A549 (cell line): ENCODE measurements at places on chromosomes 4 and X. TPM values are rescaled to one million over a fixed set of nuclear protein-coding genes. Genes with fewer than 3 reads are reported as not detected.

- no peak for DNase-seq
Observed at GRCh38 chrX:150873616-150874015, 24.9 kb downstream of the CD99L2 start.

DNA sequence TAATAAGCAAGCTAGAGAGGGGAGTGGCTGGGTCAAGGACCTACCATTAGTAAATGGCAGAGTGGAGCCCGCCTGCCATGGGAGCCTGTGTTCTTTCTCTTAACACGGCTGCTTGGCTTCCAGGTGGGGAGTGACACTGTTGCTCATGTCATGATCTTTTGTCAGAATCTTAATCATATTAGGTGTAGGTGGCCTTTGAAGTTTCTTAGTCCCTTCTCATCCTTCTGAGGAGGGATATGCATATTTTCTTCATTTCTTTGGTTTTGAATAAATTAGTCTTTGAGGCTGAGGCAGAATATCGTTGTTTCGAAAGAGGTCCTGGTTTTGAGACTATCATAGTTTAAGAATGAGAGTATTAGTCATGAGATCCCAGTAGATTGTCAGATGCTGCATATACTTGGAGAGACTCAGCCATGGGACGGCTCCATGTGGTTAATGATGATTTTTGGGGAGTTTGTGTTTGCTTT, 28.9 kb downstream of the SNX25 start:
- DNase-seq = no peak

GRCh38 chr4:2142630-2143427, 83.7 kb downstream of the NAT8L start:
- DNase-seq = no peak

DNA sequence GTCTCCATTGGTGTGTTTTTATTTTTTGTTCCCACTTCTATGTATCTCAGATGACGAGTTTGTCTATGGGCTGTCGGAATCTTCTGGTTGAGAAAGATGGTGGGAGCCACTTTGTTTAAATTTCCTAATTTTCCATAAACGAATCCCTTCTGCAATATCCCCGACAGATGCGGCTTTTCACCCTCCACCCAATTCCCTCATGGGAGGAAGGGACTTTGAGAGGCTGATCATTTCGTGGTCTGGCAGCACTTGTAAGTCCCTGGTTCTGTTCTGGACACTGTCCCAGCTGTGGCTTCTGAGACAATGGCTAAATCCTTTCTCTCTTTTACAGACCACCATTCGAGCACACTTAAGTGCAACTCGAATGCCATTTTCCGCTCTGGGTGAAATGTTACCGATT, 72.2 kb upstream of the PUDP start:
- DNase-seq = no peak

DNA sequence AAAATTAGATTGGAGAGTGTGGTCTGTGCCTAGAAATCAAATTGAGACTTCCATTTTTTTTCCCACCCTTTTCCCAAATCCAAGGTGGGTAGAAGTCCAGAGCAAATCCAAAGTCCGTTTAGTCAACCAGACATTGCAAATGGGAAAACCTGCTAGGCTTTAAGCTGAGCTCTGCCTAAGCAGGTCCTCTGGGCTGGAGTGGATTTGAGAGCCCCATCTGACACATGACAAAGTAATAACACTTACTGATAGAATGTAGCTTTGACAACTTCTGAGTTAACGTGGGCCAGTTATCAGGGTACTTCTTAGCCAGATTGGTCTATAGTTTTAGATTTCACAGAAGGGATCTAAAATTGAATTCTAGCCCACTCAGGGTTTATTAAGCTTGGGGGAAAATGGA, 242.3 kb downstream of the GALNTL6 start:
- DNase-seq = no peak

DNA sequence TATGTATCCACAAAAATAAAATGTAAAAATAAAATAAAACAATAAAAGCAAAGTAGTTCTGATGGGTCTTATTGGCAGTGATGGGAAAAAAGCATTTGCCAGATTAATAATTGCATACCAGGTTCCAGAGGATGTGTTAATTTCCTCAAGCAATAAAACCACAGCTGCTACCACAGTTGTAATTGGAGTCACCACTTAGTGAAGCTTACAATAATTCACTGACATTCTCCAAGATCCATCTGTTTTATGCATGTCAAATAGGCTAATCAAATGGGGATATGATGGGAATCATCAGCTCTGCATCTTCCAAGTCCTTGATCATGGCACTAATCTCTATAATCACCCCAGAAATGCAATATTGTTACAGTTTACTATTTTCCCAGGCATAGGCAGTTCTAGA, 123.5 kb upstream of the EMCN start:
- no peak for DNase-seq

- DNase-seq = no peak
Observed at GRCh38 chr4:153008578-153009199, 72.6 kb downstream of the FHDC1 start.

The UGT2B28 gene
- 0.08 TPM in 1 of 3 replicates, not detected in the others for polyA plus RNA-seq

- DNase-seq = no peak
Observed at GRCh38 chr4:173802662-173803022, 272.6 kb upstream of the HAND2 start.

DNA sequence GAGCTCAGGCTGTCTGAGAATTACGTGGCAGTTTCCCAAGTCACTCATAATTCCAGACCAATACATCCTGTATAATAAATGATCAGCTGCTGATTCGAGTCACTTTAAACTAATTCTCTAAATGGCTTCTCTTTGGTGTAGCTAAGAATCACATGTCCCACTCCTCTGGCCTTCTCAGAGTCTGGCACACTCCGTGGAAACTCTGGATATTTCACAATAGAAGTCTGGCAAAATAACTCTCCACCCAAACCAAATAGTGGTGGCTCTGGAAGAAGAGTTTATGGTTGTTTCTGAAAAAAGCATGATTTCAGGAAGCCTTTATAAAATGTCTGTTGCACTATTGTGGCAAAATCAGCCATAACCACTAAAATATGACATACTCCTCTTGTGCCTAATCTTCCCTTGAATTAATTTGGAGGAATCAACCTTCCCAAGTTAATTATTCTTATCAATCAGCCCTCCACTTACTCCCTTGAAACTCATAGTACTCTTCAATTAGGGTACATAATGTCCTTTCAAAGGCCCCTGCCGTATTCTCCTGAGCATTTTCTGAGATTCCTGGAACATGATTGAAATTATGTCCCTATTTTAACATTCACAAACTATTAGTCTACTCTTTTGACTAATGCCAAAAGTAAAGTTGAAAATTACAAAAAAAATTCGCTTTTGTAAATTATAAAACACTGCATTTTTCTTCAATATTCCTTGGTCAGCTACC, 991.6 kb downstream of the FAT4 start:
- no peak for DNase-seq

DNA sequence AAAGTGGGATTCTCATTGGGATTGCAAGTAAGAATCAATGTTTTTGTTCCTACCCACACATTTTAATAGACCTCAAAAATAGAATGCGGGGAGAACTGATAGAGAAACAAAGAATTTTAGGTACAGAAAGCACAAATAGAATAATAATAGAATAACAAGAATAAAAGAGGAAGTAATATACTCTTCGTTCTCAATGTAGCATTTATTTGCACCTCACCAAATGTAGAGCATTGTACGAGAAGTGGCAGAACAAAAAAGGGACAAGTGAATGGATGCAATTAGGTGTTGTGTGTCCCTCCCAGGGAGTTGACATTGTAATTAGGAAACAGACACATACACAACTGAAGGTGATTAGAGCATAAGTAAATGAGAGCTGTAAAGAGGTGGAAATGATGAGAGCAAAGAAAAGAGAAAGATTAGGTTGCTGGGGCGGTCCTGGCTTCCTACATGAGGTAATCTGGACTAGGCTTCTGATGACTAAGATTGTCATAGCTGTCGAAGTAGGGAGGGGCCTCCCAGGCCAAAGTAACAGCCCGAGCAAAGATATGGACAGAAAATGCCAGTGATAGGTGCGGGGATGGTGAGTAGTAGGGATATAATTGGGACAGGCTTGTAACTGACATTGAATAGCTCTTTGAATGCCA, 10.4 kb downstream of the RAB9A start:
- DNase-seq = no peak

DNA sequence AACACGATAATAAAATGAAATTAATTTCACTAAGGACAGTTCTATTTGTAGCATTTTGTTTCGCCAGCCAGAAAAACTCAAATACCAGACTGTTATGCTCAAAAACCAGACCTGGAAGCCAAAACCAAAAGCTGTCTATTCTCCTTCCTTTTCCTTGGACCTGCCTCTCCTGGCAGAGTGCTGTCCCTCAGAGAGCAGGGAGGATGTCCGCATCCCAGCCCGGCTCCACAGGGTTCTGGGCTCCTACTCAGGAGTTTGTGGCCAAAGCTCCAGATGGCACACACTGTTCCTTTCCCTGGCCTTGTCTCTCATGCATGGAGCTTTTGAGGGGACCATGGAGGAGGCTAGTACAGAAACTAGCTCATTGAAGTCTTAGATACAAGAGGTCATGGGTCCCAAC, 41.9 kb upstream of the C1QTNF7 start:
- no peak for DNase-seq

The SSX2B gene
- not detected in 3 replicates for polyA plus RNA-seq

DNA sequence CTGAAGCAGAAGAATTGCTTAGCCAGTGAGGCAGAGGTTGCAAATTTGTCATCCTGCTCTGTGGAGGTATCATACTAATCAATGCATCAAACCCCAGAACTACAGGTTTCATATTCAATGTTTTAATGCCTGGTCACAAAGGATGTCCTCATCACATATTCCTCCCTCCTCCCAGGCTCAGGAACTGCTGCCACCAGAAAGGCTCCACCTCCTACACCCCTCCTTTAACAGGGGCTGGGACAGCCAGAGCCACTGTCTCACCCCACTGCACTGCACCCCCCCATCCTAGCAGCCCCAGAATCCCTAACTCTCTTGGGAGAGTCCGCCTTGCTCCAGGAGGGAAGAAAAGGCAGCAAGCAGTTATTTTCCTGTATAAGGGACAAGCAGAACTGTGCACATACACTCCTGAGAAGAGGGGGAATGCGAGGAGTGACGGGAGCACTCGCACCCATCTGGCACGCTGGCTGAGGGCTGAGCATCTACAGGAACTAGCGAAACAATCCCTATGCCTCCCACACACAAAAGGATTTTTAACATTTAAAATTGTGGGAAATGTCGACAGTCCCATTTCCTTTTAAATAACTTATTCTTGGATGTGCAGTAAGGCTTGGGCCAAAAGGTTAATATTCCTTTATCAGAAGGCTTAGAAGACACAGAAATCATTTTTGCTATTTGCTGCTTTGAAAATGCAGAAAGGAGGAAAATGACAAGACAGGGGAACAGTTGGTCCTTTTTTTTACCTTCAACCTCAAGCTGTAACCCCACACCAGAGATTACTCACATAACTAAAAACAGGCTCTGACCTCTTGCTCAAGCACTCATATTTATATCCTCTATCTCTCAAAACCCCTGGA, 27.8 kb downstream of the CD99L2 start:
- DNase-seq = no peak

GRCh38 chr4:87843936-87844335, 11.2 kb downstream of the MEPE start:
- DNase-seq = no peak

DNA sequence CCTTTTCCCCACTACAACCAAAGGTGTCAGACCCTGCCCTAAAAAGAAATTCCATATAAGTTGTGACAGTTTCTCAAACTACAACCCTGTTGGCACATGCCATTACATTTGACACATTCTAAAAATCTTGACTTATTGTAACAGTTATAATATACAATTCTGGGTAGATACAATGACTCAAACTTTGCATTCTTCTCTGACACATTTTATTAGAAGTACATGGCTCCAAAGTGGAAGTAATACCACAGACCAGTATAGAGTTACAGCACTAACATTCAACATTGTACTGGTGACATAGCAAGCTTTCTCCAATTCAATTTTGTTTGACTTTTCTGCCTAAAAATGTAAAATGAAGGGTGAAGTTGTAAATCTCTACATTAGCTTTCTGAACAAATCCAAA, 196.6 kb upstream of the ETNPPL start:
- DNase-seq = no peak

GRCh38 chr4:1201851-1202525, 29.6 kb upstream of the SPON2 start:
- no peak for DNase-seq
